ENCODE measurements at places on chromosomes 4 and X.

DNA sequence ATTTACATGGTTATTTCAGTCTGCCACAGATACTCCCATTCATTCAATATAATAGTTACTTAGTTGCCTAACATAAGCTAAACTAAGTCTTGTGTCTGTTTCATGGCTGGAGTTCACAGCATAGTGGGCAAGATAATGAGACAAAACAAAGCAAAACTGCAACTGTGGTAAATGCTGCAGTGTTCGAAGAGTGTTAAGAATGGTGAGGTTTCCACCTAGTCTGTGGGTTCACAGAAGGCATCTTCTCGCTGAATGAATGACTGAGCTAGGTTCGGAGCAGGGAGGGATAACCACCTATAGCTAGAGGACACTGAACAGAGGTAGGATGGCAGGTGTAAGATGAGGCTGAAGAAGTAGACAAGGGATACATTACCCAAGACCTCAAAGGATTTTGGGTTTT lies 171.0 kb downstream of the FBXW7 start:
- no peak for DNase-seq

DNA sequence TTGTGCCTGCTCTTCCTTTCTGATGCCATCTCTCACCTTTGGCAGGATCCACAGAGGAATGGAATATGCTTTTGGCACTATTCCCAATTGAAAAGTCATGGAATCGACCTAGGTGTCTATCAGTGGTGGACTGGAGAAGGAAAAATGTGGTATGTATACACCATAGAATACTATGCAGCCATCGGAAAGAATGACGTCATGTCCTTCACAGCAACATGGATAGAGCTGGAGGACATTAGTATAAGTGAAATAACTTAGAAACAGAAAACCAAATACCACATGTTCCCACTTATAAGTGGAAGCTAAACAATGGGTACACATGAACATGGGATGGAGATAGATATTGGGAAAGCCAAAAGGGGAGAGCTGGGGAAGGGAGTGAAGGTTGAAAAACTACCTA lies 58.3 kb upstream of the SMIM31 start:
- no peak for DNase-seq

DNA sequence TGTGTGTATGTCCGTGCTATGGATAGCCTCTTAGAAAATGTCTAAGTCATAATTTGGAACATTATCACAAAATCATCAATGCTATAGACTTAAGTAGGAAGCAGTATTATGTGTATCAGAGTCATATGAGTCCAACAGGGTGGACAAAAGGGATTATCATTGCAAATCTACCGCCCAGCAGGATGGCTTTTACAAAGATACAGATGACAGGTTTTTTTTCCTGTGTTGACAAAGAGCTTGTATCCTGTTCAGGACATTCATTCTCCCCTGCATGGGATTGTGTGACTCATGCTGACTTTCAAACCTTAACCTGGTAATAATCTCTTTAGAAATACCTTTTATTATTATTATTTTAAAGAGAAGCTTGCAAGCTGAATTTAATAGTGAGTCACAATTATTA lies 310.3 kb upstream of the GNPDA2 start:
- no peak for DNase-seq

GRCh38 chr4:174213731-174214100 lies 69.8 kb downstream of the FBXO8 start:
- DNase-seq: no peak

DNA sequence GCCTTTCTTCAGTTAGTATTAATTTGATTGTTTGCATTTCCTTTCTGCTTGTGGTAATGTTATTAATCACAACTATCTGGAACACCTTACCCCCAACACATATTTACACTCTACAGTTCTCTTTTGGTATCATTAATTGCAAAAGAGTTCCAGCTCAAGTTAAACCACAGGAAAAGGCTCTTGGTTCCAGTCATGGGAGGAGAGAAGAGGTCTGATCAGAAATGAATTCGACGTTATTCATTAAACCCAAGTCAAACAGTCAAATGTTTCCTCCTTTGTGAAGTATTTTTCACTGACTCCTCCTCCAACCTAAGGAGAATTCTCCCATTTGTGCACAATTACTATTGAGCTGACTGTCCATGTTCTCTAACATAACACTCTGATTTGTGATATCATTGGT lies 91.4 kb downstream of the SLC39A8 start:
- DNase-seq: no peak

GRCh38 chr4:85833302-85833701 lies 358.4 kb downstream of the ARHGAP24 start:
- no peak for DNase-seq

- no peak for DNase-seq
Observed at GRCh38 chr4:118326585-118326984, 26.2 kb downstream of the PRSS12 start.

GRCh38 chr4:144575181-144575580 lies 70.8 kb upstream of the HHIP start:
- DNase-seq: no peak

DNA sequence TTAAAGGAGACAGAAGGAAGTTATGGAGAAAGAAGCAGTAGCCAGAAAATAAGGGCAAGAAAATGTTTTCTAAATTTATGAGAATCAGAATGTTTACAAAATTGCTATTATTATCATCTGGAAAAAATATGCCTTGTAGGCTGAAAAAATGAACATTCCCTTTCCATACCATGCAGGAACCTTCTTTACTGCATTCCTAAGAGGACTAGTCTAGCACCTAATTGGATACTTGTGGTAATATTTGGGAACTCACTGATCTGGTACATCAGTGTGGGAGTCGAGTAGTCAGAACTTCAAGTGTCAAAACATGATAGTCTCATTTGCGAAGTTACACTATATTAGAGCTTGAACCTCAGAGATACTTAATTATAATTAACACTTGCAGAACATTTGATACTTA lies 51.9 kb downstream of the TET2 start:
- no peak for DNase-seq

DNA sequence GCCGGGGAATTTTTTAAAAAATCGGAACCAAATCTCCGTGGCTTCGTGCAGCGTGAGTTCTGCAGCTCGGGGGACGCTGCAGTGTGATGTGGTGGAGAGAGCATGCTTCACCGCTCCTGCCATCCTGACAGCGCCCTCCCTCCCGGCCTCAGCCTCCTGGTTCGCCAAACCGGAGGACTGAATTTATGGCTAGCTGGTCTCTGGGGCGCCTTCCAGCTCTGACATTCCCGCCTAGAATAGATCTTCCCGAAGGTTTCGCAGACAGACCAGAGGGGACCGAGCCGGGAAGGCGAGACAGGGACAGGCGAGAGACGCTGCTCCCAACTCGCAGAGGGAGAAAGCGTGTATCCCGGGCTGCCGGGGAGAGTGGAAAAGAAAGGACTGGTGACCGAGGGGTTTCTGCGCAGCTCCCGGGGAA lies 25.9 kb downstream of the HOPX start:
- no peak for DNase-seq

DNA sequence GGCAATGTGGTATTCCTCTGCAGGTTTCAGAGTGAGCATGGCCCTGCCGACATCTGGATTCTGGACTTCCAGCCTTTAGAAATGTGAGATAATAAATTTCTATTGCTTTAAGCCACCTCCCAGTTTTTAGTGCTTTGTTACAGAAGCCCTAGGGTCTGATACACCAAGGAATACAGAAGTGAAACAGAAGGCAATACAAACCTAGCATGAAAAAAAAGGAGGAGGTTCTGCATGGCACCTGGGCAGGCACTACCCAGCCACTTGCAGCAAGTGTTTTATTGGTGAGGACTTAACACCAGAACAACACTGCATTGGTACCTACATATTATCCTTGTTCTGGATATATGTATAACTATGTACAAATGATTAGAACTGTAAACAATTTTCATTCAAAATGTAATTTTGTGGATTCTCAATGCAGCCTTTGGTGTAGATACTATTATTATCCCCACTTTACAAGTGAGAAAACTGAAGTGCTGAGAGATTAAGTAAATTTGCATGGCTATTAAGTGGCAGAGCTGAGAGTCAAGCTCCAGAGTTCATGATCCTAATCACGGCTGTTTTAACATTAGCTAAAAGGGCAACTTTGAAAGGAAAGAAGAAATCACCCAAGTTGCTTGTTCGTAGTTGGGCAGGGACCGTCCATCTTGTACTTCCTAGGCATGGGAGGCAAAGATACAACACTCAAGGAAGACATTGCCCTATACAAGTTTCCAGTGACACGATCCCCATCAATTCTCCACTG lies 71.8 kb downstream of the IL21 start:
- no peak for DNase-seq

DNA sequence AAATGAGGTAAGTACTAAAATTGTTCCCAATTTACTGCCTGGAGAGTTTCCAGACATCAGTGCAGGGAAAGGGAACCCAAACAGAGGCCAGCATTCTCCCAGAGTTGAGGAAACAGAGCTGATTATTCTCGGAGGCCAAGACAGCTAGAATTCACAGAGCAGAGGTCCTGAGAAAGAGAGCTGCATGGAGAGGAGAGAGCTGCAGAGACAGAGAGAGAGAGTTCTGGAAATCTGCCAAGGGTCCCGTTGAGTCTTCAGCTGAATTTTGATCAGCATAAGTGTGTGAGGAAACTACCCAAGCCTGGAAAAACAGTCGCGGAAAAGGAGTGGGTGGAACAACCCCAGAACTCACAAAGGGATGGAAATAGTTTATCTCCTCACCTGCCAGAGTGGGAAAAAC lies 43.8 kb upstream of the GPR173 start:
- DNase-seq: no peak

GRCh38 chr4:25792876-25793275 lies 69.9 kb downstream of the SEL1L3 start:
- DNase-seq: no peak

DNA sequence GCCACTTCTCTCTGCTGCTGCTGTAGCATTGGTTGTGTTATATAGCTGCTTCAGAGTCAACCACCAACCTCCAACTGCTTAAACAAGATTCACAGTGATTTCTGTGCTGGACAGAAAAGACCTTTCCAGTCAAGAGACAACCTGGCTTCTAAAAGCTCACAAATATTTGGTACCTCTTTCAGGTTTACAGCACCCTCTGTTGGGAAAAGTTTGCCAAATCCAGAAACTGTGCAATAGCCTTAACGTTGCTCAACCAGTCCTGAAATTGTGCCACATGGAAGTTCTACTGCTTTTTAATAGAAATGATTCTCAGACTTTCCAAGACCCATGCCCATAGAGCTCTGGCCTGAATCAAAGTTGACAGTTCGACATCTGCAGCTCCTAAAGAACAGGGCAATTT lies 842.1 kb upstream of the HTR2C start:
- no peak for DNase-seq

DNA sequence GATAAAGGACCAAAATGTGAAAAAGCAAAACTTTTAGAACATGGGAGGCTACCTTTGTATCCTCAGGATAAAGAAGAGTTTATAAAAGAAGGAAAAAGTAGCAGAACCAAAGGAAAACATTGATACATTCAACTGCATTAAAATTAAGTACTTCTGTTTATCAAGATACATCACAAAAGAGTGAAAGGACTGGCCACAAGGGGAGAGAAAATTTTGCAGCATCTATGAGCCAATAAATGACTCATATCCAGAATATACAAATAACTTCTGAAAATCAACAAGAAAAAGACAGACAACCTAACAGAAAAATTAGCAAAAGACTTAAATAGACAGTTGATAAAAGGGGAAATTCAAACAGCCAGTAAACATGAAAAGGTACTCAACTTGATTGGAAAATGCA lies 177.1 kb downstream of the RBMX2 start:
- DNase-seq: no peak

DNA sequence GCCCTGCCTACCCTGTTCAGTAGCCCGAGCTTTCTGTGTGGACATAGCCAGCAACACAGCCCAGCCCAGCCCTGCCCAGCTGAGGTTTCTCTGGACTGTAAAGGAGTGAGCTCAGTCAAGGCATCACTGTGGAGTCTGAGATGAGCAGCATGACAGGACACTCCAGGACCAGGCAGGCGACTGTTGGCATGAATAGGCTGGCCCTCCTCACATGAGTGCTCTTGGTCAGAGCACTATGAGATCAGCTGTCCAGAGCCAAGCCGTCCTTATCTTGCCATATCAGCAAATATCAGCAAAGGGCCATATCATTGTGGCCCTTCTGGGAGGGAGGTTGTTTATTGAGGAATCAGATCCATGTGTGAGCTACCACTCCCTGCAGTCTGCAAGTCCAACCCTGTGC lies 30.9 kb downstream of the REELD1 start:
- DNase-seq: no peak

GRCh38 chr4:181858741-181859140 lies 384.5 kb upstream of the TENM3 start:
- no peak for DNase-seq

- no peak for DNase-seq
Observed at GRCh38 chrX:148229801-148230303, 248.7 kb downstream of the FMR1NB start.

DNA sequence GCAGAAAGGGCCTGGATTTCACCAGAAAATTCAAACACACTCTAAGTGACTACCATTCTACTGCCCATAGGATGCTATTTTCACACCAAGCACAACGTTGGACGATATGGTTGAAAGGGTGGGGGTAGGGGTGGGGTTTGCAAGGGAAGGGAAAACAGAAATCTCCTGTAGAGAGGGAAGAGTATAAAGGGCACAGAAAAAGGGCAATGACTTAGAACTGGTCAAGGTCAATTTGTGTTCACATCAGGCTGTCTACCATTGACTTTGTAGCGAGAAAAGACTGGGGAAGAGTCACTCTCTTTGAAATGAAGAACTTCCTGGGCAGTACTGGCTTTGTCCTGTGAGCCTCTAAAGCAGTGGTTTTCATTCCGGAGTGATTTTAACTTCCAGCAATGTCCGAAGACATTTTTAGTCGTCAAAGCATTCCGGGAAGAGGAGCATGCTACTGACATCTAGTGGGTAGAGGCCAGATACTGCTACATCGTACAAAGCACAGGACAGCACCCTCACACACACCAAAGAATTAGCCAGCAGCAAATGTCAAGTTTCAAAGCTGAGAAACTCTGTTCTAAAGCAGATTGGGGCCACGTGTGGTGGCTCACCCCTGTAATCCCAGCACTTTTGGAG lies 48.4 kb upstream of the SLC7A3 start:
- no peak for DNase-seq

DNA sequence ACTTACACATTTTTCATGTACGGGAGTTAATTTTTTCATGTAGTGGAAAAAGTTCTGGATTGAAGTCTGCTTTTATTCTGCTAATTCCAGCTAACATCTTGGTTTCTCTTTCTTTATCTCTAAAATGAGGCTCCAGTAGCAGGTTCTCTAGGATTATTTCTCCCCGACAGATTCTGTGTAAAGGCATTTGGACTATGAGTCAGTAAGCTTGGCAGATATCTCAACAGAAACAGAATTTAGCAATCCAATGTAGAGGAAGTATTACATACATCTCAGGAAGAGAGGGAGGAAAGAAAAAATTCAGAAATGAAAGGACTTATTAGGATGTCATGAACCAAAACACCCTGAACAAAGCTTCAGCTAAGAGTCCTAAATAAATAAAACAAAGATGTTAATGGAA lies 1682.3 kb upstream of the TENM3 start:
- DNase-seq: no peak

GRCh38 chrX:153400146-153401132 lies 711 bp downstream of the PNMA6E start:
- DNase-seq: peak; percentile 38

GRCh38 chr4:10096201-10096977 lies 20.2 kb downstream of the WDR1 start:
- peak; percentile 46 for DNase-seq

Measured in central memory CD8-positive, alpha-beta T cell (primary cell).